Left forelimb (tissue), 1 donor: ENCODE measurements at places on chromosomes 13 and 19.

- no peak for DNase-seq
These were observed 154.2 kb downstream of the TM9SF2 start for GRCh38 chr13:99655351-99656091.

DNA sequence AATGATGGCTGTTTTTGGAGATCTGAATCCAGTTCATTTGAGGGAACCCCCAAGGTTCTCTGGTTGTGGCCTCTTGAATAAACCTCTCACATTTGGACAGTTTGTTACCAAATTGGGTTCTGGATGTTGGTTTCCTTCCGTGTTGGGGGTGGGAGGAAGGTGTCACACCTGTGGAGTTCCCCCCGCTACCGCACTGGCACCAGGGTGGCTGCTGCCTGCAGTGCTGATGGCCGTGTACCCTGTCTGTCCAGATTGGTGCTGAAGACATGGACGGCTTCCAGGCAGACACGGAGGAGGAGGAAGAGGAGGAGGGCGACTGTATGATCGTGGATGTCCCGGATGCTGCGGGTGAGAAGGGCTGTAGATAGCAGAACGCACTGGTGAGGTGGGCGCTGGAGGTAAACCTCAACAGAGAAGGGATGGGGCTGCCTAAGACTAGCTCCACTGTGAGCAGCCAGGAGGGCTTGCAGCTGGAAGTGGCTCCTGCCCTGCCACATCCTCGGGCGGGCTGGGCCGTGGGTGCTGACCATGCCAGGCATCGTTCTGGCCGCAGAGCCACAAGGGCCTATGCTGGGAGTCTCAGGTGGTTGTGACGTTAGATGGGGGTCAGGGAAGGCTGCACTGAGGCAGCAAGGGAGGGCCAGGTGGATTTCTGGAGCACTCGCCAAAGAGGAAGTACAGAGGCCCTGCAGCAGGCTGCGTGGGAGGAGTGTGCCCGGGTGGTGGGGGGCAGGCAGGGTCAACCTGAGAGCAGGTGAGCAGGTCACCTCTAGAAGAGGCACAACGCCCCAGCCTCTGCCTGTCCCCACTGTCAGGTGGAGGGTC, 15.4 kb downstream of the UBXN6 start:
- no peak for DNase-seq

DNA sequence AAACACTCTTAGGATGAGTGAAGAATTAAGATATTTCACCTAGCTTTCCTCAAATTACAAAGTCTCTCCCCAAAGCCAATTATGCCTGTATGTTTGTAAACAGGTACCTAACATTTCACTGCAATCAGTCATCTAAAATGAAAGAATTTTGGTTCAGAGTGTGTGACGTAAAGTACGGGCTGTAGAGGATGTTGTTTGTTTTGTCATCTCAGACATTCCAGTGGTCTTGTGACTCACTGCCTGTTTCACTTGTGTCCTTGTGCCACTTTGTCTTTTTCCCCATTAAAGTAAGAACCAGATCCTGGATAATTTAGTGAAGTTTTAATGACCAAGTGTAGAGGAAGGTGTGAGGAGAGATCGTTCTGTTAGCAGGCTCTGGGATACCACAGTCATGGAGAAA, 28.6 kb upstream of the EID2 start:
- DNase-seq, result no peak

GRCh38 chr13:46313432-46314257, 73.4 kb downstream of the RUBCNL start:
- no peak for DNase-seq

DNA sequence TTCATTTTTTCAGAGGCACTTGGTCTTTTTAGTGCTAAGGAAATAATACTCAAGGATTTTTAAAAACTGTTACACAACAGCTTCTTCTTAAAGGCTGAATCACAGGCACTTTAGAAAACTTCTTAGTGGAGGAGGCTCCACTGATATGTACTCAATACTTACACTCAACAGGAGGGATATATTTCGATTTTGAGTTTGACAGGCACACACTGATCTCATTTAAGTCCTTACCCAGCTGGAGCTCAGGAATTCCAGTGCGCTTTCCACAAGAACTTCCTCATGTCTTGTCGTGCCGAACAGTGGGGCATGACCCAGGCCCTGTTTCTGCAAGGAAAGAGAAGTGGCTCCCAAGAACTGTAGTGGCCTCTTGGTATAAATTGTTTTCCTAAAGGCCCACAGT, 103.8 kb downstream of the RGCC start:
- no peak for DNase-seq

GRCh38 chr13:96248103-96248502, 158.2 kb downstream of the HS6ST3 start:
- no peak for DNase-seq

GRCh38 chr13:41145136-41145908, 12.7 kb upstream of the KBTBD6 start:
- no peak for DNase-seq
